ENCODE measurements at places on chromosomes 13 and 19.
A peak's percentile ranks its signal among the peaks of the same experiment; 100 is the strongest.

GRCh38 chr13:21616880-21617279, 12.9 kb upstream of the MICU2 start:
- DNase-seq: no peak

- no peak for DNase-seq
These were observed 9.2 kb downstream of the QPCTL start for GRCh38 chr19:45701676-45702075.

GRCh38 chr19:35959040-35959967, 23.1 kb downstream of the LRFN3 start:
- DNase-seq: no peak

DNA sequence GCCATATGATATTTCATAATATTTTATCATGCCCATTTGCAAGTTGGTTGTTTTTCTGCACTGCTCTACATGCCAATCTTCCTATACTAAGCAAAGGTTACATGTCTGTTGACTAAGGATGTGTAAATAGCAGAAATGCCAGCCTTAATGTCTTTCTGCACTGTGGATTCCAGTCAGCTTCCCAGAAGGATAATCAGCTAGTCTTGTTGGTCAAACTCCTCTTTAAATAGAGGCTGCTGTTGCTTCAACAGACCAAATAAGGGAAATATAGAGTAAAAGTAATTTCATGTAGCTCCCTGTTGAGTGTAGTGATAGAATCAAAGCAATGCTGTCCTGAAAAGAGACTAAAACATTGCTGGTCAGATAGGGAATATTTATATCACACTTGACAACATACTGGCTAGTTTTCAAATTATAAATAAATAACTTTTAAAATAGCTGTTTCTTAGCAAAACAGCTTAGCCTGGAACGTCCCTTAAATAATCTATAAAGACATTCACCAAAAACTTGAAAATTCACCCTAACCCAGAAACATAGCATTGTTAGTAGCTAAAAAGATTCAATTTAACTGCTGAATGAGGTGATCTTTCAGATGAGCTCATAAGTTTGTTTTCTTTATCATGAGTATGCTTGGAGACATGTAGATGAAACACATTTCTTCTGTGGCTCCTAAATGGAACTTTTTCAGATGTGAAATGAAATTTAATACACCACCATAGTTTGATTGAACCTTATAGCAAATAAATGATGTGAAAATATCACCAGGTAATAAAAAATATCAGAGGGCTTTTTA, 56.6 kb downstream of the FRY start:
- no peak for DNase-seq

- DNase-seq: no peak
These were observed 29.3 kb downstream of the CBY2 start for GRCh38 chr13:45731455-45731854.

GRCh38 chr19:49421039-49421877, 2.0 kb downstream of the PTH2 start:
- DNase-seq: no peak

- DNase-seq: peak; percentile 72
These were observed at the start of gene PDE4C for GRCh38 chr19:18225702-18226468. Gene PDE4C (minus strand): TSS chr19:18226438. CDS start chr19:18226415, 23 bp downstream.

- DNase-seq: no peak
These were observed 617.2 kb downstream of the PCDH9 start for GRCh38 chr13:66612983-66613382.

DNA sequence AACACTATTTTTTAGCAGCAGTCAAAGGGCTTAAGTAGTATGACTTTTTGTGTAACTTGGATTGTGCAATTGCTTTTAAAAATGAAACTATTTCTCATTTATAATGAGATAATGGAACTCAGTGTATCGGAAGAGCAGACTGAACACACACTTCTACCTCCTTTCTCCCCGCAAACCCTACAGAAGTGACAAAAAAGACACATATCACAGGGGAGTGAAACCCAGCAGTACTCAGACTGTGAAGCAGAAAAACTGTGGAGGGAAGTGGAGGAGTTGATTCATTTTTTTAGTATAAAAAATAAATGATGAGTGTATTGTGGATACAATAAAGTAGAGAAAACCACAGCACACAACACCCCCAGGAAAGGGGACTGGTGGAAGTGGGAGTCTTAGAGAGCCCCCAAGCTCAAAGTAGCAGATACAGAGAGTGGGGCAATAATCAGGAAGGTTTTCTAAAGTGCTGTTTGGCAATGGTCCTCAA, 9.7 kb downstream of the LPAR6 start:
- DNase-seq: no peak

GRCh38 chr19:11131471-11131870, 24.1 kb downstream of the SPC24 start:
- DNase-seq: no peak

GRCh38 chr13:105063676-105064075, 1471.8 kb downstream of the EFNB2 start:
- DNase-seq: no peak

DNA sequence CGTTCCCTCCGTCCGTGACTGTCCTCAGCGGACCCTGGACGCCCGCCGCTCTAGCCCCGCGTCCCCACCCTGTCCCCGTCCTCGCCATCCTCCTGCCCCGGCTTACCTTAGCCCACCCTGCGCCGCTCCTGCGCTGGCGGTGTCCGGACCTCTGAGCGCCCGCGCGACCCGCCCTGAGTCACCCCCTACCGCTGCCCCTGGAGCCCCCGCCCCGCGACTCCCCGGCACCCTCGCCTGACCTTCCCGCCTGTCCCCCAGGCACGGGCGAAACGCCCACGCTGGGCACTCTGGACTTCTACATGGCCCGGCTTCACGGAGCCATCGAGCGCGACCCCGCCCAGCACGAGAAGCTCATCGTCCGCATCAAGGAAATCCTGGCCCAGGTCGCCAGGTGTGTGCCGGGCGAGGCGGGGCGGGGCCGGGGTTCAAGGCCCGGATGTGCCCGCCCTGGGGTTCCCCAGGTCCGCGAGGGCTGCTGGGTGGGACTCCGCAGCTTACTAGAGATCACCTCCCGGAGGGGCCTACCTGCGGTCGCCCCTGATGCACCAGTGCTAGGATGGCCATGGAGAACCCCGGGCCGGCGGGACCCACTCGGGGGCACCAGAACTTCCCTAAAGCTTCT, 5.1 kb downstream of the HMG20B start:
- no peak for DNase-seq

- no peak for DNase-seq
These were observed 5.3 kb upstream of the ZNF613 start for GRCh38 chr19:51921949-51922348.

GRCh38 chr13:49400755-49401659, 42.9 kb downstream of the CAB39L start:
- no peak for DNase-seq

- DNase-seq: no peak
These were observed 54.9 kb upstream of the SACS start for GRCh38 chr13:23488442-23488841.

DNA sequence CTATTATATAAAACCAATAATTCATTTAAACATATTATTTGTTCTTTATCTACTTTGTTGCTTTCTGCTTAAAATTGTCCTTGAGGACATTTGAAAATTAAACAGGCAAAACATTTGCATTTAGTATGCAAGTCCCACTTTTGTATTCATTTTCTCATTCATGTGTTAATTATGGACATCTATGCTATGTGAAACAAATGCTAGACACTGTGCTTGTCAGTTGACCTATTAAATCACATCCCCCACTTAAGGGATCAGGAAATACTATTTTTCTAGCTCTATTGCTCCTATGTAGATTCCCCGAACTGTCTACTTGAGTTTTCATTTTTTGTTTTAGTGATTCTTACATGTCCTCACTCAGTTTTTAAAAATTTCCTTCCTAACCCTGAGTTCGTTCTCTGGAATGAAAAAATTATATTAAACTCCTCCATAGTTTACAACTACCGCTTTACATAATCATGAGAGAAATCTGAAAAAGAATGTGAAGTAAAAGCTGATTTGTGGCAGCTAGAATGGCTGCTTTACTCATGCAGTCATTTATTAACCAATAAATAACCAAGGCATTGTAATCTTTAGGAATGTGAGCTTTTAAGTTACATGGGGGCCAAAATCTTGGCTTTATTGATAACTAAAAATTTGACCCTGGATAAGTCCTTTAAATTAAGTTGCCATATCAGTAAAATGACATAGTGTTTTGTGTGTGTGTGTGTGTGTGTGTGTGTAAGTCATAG, 188.5 kb downstream of the LIG4 start:
- DNase-seq: no peak

GRCh38 chr13:36945078-36945477, 25.0 kb upstream of the SMAD9 start:
- DNase-seq: no peak

- no peak for DNase-seq
These were observed 255.4 kb downstream of the NDFIP2 start for GRCh38 chr13:79736356-79736755.

DNA sequence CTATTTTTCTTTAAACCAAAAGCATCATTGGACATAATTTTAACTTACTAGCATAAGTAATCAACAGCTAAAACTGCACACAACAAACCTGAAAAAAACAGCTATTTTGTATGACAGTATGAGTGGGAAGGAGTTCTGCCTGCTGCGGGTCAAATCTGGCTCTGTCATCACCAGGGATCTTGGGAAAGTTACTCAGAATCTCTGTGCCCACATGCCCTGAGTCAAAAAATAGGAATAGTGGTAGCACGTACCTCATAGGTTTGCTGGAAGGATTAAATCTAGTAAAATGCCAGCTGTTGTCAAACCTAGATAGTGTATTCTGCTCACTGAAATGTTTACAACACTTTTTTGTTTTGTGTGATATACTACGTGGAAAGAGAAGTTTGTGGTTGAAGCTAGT, 1.1 kb downstream of the CLN5 start:
- DNase-seq: no peak

- DNase-seq: no peak
These were observed 230.6 kb downstream of the KLF12 start for GRCh38 chr13:73903561-73903960.

GRCh38 chr19:49870309-49870901, 3.0 kb upstream of the PNKP start:
- DNase-seq: no peak

DNA sequence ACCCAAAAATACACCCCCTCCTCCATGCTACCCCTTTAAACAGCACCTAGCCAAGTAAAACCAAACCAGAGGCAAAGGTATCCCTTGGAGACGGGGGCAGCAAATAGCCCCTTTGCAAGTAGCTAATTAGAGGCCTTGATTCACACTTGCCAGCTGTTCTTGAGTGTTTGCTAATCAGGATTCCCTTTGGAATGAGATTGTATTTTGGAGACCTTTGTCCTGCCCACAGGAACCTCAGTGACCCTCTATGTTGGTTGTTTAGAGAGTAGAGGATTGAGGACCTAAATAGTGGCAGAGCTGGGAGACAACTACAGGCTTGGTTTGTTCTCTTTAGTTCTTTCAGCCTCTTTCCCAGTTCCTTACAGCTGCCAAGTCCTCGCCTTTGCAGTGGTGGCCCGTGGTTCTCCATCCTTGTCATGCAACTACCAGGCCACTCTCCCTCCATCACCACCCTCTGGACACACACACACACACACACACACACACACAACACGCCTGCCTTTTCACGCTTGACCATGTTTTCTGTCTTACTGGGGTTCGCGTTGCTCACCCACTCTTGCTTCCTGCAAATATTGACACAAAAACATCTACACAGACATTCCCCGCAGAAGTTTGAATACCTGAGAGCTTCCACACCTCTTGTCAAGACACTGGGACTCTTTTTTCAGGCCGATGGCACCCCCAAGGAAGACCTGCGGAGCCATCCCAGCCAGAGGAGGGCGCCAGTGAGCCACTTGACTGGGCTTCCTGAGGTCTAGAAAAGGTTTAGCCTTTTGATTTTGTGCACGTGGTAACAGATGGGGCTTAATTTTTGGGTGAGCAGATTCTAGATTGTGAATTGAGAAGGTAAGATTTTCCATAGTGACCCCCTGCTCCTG, 80.0 kb upstream of the GPR183 start:
- no peak for DNase-seq

DNA sequence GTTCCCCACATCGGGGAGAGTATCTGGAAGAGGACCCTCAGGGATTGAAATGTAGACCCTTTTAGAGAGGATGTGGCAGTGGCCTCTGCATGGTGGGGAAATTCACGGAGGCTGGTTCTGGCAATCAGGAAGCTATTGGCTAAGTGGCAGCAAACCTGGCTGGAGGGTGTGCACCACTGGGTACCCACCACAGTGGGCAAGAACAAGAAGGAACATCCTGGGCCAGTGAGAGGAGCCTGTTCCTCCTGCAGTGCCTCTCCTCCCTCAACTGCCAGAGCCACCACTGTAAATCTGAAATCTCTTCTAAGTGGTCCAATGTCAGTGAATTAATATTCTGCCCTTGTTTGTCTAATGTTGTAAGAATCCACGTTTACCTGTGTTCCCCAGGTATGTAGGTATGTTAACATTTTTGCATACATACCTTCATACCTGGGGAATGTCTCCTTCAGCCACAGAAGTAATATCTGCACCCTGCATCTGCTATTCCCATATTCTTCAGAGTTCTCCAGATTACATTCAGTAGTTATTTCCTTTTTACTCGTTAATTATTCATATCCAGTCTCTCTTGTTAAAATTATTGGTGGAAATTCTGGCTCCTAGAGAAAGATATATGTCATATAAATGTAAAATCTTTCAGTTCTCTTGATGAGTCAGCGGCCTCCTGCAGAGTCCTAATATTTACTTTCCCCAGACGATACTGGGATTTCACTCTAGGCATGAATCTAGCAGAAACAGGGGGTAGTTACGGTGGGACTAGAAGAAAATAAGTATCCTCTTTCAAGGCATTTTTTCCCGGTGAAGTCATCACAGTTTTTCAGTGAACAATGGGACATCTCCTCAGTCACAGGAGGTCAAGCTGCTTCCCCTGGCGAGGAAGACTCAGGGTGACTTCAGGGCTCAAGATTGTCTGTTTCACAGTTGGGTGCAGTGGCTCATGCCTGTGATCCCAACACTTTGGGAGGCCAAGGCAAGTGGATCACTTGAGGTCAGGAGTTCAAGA, 148.3 kb downstream of the MYO16 start:
- no peak for DNase-seq

DNA sequence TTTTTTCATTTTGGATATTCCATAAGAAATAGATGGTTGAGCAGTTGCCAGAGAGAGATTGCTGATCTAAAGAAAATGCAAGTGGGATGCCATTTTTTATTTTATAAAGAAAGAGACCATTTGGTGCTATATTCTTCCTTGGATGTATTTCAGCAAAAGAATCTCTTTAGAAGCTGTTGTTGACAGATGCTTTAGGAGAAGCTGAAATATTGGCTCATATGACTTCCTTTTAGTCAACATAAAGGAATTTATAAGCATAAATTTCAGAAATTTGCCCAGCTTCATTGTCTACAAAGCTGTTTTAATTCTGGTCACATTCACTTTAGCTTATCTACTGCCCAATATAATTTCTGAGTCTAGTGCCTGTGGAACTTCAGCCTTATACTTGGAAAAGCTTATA, 36.9 kb downstream of the POLR1D start:
- DNase-seq: no peak

- DNase-seq: no peak
These were observed 315.0 kb upstream of the SPRY2 start for GRCh38 chr13:80655778-80656511.

- DNase-seq: no peak
These were observed 74.5 kb upstream of the ANKRD10 start for GRCh38 chr13:110989331-110989730.
